ENCODE measurements at places on chromosomes 16 and 17.

DNA sequence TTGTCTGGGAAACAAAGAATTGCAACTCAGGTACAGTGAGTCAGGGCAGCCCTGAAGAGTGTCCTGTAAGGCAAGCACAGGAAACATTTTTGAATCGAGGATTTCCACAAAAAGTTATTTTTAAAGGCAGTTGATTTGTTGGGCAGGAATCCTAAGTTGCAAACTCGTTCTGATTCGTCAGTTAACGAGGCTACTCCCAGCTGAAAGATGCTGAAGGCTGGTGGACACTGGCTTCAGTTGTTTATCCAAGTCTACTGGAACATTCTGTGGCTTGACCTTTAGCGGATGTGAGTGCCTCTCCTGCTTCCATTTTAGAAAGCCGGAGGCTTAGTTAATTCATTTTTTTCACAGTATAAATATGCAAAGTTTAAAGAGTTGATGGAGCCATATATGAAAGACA lies 84.2 kb downstream of the KCNJ12 start:
- no peak for DNase-seq

DNA sequence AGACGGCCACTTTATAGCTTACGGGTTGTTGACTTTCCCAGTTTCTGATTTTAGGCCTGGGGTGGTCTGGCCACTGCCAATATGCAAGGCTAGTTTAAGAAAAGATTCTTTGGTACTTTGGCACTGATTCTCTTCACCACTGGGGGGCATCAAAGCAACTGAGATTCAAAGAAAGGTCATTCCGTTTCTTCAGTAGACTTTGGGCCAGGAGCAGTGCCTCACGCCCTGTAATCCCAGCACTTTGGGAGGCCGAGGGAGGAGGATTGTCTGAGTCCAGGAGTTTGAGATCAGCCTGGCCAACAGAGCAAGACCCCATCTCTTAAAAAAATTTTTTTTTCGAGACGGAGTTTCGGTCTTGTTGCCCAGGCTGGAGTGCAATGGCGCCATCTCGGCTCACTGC lies 53.0 kb downstream of the RPA1 start:
- DNase-seq = peak; percentile 55

DNA sequence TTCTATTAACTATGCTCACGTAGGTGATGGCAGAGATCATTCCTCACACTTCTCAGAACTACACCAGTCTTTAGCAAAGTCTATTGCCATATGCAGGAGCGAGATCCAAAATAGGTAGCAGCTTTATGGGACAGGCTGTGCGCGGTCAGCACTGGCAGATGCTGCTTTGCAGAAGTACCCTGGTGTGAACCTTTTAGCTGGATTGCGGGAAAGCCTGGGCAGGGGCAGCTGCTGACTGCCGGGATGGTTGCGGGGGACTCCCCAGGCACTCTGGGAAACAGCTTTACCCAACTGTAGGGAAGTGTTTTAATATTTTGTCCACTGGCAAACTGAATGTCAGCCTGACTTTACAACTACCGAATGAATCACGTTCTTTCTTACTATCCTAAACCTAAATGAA lies 251.3 kb downstream of the HS3ST3A1 start:
- no peak for DNase-seq

DNA sequence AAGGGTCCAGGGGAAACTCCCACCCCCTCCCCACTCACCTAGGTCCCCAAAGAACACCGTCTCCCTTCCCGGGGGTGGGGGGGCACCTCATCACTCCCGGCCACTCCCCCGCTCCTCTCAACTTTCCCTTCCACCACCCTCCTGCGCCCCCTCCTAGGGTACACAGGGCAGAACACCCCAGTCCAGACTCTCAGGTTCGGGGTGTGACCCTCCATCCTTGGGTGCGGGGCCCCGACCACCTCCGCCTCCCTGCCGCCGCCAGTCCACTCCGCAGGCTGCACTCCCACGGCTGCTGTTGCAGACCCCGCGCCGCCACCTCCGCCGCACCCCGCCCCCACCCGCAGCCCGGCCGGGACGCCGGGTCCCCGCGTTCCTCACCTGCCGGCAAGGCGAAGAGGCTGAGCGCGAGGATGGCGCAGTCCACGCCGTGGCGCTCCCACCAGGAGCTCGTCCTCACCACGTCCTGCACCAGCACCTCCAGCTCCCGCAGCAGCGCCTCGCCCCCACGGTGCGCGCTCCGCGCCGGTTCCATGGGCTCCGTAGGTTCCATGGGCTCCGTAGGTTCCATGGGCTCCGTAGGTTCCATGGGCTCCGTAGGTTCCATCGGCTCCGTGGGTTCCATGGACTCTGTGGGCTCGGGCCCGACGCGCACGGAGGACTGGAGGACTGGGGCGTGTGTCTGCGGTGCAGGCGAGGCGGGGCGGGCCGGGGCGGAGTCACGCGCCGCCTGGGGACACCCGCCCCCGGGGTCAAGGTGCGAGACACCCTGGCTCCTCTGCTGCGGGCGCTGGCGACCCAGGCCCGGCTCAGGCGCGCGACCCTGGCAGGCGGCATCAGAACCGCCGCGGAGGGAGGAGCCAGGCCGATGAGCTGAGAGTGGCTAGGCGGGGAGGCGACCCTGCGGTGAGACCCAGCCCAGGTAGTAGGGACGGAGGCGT lies at the start of gene FADS6:
TSS of gene FADS6 (minus strand) at position 660 of the 938 bp plus-strand sequence. CDS start at position 622, 38 bp downstream.
- no peak for DNase-seq

DNA sequence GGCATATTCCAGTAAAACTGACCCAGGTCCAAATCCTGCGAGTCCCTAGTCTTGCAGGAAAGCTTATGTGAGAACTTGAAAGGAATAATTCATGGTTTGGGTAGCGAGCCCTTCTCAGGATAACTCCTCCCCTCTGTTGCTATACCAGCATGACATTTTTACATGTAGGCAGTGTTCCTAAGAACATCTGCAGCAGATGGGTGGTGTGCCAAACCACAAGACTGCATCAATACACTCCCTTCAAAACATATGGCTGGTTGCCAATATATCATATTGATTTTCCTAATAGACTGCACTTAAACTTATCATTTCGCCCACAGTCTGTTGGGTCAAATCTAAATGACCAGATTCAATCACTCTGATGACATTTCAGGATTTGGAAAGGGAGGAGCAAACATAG lies 19.9 kb downstream of the PSME3IP1 start:
- no peak for DNase-seq

DNA sequence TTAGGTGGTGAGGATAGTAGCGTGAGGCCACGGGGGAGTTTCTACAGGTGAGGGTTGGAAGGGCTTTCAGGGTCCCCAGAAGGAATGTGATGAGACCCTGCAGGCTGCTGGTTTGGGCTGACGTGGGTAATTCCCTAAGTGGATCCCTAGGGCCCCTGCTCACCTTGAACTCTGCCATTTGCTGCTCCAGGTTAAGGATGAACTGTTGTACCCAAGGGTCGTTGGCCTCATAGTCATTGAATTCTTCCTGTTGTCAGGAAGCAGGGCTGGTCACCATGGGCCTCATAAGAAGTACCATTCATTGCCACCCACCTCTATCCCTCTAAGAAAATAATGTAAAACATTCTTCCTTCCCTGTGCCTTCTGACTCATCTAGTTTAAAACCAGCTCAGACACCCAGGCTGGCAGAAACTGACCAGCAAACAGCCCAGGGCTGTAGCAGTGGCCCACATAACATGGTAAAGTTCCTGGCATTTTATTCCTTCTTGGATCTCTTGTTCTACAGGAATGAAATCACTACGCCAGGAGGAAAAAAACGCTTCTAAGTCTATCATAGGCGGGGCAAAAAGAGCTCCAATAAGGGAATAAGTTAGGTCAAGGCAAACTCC lies 27.6 kb downstream of the FCSK start:
- DNase-seq = no peak

GRCh38 chr17:71109697-71110096 lies 940.4 kb downstream of the KCNJ2 start:
- no peak for DNase-seq

GRCh38 chr16:283033-283805 lies at the start of gene PDIA2:
Gene PDIA2, plus strand, starts transcription at chr16:283164. Its CDS starts 6 bp downstream, at chr16:283170.
- DNase-seq = no peak

DNA sequence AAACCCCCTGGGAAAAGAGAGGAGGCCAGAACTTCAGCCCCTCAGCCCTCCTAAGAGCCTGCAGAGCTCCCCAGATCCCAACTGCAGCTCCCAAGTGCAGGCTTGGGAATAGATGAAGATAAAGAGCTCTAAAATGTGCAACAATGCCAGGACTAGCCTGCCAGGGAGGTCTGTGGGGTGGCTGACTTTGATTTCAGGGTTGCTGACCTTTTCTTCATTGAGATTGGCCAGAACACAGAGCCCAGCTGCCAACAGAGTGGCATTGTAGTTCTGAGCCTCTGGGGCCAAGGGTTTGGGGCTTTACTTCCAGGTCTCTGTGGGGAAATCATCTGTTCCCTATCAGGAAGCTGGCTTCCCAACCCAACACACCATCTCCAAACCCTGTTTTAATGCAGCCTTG lies 120.6 kb downstream of the COPRS start:
- no peak for DNase-seq

GRCh38 chr17:49687878-49688491 lies 10.1 kb upstream of the SPOP start:
- DNase-seq = peak; percentile 34
